ENCODE measurements at places on chromosomes 6 and 20. TPM values are rescaled to one million over a fixed set of nuclear protein-coding genes. Genes with fewer than 3 reads are reported as not detected.

The DPPA5 gene
- total RNA-seq, result not detected

The PBOV1 gene
- total RNA-seq, result not detected

The SLC4A11 gene
- 0.28 TPM for total RNA-seq

The GNL1 gene
- 33.9 TPM for total RNA-seq

The DLK2 gene
- total RNA-seq, result 0.90 TPM

The DLL1 gene
- under 0.01 TPM for total RNA-seq

The TFEB gene
- 4.4 TPM for total RNA-seq

The ULBP1 gene
- 0.56 TPM for total RNA-seq

The TSBP1 gene
- total RNA-seq, result not detected
